NCI-H1105 treated with DMSO at 0.1 percent for 48 hours (cell line): ENCODE measurements at places on chromosomes 2 and 18.
A peak's percentile ranks its signal among the peaks of the same experiment; 100 is the strongest.

DNA sequence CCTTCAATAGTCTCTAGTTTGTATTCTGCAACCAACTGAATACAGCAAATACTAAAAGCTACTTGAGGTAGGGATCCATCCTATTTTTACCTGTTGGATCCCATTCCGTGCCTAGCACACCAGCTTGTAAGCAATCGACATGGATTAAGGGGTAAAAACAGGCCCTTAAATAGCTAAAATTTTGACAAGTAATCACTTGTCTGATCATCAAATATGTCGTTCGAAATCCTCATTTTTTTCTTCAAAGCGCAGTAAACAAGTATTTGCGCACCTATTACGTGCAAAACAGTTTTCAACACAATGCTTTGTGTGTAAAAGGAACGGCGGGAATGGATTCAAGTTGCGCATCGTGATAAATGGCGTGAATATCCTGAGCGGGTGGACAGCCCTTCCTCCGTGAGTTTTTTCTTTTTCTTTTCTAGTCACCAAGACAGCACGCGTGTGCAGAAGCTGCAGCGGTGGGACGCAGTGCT lies 1.4 kb upstream of the ACVR2A start:
- peak; percentile 80 for DNase-seq

DNA sequence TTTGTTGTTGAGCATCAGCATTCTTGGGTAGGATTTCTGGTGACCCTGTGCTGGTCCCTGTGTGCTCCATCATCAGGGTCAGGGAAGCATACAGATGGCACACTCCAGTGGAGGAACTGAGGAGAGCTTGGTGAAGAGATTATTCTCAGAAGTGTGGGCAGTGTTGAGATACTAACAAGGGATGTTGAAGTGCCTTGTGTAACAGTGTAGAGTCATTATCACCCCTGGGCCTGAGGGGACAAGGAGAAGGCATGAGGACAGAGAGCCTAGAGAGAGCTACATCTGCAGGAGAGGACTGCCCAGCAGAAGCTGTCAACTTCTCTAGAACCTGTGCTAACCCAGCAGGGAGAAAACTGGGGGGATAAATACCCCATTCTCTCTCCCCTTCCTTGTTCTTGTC lies 189.0 kb downstream of the PLCL1 start:
- DNase-seq = no peak

- no peak for DNase-seq
These were observed 389.1 kb downstream of the LRRTM1 start for GRCh38 chr2:79915455-79915854.

DNA sequence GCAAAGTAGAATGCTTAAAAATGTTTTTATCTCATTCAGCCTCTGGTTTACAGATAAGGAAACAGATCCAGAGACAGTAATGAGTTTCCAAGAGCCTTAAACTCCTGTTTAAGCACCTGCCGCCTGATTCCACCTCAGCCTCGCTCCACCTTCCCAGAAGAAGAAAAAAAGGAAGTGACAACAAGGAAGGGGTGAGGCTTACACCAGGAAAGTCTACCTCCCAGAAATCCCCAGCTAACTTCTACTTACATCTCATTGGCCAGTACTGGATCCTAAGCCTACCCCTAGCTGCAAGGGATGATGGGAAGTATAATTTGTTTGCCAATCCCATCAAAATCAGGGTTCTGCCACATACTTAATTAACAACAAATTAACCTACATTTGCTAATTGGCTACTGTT lies 15.3 kb upstream of the ARID5A start:
- no peak for DNase-seq

DNA sequence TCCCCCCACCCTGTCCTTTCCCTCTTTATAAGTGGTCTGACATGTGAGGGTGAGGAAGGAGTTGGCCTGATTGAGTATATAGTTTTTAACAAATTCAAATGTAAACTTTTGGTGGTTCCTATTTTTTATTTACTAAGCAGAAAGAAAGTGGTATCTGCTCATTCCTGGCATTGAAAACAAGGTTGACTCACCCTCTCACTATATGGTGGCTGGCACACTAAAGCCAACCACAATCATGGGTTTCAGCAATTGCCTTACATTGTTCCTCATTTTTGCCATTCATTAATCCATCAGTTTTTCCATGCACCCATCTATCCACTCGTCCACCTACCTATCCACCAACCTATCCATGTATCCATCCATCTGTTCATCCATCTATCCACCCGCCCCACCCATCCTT lies 75.4 kb upstream of the IGFBP5 start:
- DNase-seq = no peak

DNA sequence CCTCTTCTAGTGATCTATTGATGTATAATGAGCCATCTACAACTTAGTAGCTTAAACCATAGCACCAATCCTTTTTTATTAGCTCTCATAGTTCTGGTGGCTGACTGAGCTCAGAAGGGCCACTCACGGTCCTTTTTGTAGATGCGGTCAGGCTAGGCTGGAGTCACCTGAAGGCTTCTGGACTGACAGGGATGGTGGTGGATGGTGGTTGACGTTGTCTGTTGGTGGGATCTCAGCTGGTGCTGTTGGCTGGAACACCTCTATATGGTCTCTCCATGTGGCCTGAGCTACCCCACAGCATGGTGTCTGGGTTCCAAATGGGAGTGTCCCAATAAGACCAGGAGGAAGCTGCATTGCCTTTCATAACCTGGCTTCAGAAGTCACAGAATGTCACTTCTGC lies 68.0 kb downstream of the BCL2L11 start:
- no peak for DNase-seq

DNA sequence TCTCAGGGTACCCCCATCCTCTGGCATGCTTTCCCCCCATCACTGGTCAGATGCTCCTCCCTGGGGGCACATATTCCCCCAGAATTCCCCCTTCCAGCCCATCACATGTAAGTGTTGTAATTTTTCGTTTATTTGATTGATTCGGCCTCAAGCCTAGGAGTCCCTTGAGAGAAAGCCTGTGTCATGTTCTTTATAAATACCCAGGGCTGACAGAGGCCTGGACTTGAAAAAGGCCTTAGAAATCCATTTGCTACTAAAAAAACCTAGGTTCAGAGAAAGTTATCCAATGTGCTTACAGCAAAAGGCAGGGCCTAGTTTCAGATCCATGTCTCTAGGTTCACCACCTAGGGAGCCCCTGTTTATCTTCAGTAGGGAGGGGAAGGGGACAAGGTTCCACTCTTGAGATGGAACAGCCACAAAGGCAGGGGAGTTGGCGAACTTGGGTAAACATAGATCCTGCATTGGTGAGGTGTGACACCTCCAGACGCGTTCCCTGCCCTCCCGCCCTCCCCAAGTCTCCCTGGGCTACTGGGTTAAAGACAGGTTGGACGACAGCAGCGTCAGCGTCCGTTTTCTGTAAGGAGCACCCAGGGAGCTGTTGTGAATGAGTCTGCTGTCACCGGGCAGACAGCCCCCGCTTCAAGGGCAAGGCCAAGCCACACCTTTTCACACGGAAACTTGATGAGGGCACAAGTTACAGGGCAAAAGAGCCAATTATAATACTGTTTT lies 147.8 kb downstream of the EN1 start:
- DNase-seq = no peak

DNA sequence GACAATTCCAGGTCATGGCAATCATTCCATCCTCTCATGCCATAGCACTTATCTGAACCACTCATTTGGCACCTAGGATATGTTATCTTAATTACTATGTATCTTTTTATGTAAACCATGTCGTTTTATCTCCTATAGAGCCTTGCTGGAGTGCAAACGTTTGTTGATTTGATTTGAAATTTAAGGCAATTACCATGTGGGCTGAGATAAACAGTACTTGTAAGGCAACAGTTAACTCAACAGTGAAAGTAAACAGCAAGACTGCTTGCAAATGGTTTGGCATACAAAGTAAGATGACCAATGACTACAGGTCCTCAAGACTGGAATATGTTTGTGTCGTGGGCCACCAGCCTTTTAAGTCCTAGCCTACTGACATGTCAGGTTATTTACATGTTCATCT lies 133.7 kb upstream of the ZFP36L2 start:
- DNase-seq = no peak
